ENCODE measurements at places on chromosomes 4 and X.
A peak's percentile ranks its signal among the peaks of the same experiment; 100 is the strongest.

GRCh38 chr4:183469936-183470335 is 25.5 kb downstream of the CDKN2AIP start:
- no peak for DNase-seq

DNA sequence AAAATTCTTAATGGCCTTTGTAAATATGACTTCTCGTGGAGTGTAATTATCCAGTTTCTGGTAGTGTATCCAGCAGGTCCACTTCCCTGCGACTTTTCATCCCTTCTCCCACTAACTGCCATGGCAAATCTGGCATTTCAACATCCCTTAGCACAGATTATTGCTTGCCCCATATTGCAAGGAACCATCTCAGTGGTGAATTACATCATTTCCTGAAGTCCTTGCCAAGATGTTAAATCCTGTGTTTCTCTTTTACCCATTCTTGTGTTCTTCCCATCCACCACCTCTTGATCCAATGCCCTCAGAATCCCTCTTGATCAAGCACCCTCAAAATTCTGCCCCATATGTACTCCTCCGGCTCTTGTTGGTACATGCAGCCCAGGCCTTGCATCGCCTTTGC is 88.1 kb upstream of the ZNF81 start:
- DNase-seq: no peak

- no peak for DNase-seq
Measured at GRCh38 chr4:92236877-92237276, 66.9 kb upstream of the GRID2 start.

GRCh38 chr4:184664445-184665210 is 15.1 kb downstream of the PRIMPOL start:
- no peak for DNase-seq

- no peak for DNase-seq
Measured at GRCh38 chrX:134718105-134718965, 60.1 kb upstream of the PLAC1 start.

GRCh38 chrX:42714981-42715700 is 62.8 kb downstream of the PPP1R2C start:
- DNase-seq: no peak

GRCh38 chr4:158787709-158788475 is 19.1 kb downstream of the FNIP2 start:
- DNase-seq: no peak

DNA sequence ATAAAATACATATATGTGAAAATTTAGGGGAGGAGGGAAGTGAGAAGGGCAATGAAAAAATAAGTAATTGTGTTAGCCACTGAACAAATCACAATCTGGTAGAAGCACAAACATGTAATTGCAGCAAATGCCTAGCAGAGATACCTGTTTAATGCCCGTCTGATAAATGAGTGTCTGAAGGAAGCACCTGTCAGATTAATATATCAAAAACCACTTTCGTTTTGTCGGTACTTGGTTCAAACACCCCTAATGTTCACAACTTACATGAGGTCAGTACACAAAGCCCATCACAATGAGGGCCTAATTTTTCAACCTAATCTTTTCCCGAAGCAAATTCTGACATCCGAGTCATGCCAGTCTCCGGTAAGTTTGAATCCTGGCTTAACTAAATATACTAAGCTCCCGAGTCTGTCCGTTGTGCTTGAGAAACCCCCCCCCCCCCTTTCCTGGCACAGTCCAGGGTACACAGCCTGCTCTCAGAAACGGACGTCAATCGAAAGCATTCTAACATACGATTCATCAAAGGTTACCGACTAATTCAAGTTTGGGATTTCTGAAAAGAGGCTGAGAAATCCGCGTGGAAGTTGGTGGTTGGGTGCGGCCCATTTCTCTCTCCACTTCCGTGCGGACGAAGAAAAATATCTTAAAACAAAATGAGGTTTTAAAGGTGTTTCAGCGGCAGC is 758 bp downstream of the SDAD1 start:
- no peak for DNase-seq

DNA sequence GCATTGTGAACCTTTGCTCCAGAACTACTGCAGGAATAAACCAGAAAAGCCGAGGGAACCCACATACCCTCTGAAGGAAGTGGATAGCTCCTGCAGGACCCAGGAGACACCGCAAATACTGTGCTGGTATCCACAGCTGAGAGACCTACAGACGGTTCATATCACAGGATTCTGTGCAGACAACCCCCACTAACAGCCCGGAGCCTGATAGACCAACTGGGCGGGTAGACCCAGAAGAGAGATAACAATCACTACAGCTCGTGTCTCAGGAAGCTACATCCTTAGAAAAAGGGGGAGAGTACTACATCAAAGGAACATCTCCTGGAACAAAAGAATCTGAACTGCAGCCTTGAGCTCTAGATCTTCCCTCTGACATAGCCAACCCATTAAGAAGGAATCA is 150.8 kb downstream of the FRAS1 start:
- DNase-seq: no peak

DNA sequence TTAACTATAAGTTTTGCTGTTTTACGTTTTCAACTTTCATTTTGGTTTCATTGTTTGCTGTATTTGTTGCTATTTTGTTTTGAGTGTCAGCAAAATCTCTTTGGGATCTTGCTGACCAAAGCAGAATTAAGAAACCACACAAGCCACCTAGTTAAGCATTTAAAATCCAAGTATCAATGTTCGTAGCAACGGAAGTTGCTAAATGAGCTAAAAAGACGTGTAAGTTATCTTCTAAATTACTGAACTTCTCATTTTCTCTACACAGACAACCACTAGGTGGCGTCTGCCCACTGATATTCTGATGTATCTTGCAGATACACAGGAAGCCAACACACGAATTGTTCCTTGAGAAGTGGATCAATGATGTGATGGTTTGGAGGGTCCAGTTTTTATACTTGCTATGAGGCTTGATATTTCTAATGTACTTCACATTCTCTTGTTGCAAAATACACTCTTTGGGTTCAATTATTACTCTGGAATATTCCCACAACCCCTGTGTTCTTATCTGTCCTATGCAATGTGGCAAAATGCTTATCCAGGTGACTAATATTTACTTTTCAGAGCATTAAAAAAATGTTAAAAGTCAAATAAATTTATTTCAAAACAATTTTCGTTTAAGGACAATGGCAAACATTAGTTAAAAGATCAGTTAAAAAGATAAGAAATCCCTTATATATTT is 250.5 kb downstream of the TECRL start:
- peak; percentile 8 for DNase-seq

GRCh38 chr4:26361297-26361696 is 40.5 kb downstream of the RBPJ start:
- DNase-seq: no peak

- DNase-seq: no peak
Measured at GRCh38 chrX:110966091-110966454, 129.9 kb upstream of the PAK3 start.

- no peak for DNase-seq
Measured at GRCh38 chr4:957581-958313, 15.6 kb downstream of the DGKQ start.

- no peak for DNase-seq
Measured at GRCh38 chr4:139509727-139510410, 46.1 kb downstream of the SETD7 start.

DNA sequence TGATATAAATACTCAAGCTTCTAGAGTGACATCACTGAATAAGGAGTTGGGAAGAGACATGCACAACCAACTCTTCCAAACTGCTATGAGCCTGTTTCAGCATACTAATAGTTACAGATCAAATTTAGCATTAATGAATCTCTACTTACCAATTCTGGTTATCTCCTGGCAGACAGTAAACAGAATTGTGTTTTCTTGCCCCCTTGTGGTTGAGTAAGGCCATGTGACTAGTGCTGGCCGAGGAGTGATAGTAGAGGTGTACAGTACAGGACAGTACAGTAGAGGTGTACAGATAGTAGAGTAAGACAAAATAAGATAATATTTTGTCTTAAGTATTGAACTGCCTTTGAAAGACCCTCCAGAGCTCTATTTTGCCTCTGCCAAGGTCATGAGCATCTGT is 681.4 kb downstream of the GABRG1 start:
- DNase-seq: no peak

DNA sequence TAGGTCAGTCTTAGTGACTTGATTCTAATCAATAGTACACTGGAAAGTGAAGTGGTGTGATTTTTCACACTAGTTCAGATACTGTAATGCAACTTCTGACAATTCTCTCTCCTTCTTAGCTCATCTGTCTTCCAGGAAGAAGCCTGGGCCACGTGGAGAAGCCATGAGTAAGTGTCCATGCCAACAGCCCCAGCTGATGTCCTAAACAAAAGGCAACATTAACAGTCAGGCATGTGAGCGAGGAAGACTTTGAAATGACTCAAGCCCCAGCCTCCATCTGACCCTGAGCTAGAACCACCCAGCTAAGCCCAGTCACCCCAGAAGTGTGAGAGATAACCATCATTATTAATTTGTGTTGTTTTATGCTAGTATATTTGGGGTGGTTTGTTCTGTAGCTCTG is 115.7 kb upstream of the MAGEB16 start:
- no peak for DNase-seq

GRCh38 chr4:133801883-133802282 is 399.7 kb downstream of the PABPC4L start:
- no peak for DNase-seq

Measured in NCI-H1048 (cell line).